NCI-H2029 treated with DMSO at 0.1 percent for 48 hours (cell line): ENCODE measurements at places on chromosomes 6 and 20.

GRCh38 chr6:20092071-20092566 is 120.2 kb downstream of the MBOAT1 start:
- DNase-seq = peak; percentile 83

DNA sequence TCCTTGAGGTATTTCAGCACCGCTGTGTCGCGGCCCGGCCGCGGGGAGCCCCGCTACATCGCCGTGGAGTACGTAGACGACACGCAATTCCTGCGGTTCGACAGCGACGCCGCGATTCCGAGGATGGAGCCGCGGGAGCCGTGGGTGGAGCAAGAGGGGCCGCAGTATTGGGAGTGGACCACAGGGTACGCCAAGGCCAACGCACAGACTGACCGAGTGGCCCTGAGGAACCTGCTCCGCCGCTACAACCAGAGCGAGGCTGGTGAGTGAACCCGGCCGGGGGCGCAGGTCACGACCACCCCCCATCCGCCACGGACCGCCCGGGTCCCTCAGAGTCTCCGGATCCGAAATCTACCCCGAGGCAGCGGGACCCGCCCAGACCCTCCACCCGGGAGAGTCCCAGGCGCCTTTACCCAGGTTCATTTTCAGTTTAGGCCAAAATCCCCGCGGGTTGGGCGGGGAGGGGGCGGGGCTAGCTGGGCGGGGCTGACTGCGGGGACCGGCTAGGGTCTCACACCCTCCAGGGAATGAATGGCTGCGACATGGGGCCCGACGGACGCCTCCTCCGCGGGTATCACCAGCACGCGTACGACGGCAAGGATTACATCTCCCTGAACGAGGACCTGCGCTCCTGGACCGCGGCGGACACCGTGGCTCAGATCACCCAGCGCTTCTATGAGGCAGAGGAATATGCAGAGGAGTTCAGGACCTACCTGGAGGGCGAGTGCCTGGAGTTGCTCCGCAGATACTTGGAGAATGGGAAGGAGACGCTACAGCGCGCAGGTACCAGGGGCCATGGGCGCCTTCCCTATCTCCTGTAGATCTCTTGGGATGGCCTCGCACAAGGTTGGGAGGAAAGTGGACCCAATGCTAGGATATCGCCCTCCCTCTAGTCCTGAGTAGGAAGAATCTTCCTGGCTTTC is 693 bp downstream of the HLA-F start:
- no peak for DNase-seq

- no peak for DNase-seq
Observed at GRCh38 chr6:89792881-89793280, 26.7 kb downstream of the MDN1 start.

- DNase-seq = no peak
Observed at GRCh38 chr6:84018453-84019061, 15.0 kb upstream of the MRAP2 start.

GRCh38 chr6:5941188-5941587 is 65.5 kb downstream of the NRN1 start:
- DNase-seq = no peak

DNA sequence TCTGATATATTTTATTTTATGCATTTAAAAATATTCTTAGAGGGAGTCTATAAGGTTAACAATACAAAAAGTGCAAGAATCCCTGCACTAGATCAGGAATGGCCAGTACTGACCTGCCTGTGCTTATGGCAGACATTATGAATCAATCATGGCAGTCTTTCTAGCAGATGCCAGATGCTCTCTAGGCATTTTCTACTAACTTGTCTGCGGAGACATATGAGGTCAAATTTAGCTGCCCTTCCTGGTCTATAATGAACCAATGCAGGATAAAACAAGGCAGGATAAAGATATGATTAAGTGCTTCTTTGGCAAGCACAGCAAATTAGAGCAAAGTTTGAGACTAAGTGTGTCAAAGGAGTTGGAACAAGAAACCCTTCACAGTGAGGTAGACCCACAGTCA is 46.6 kb upstream of the RNF24 start:
- no peak for DNase-seq

GRCh38 chr6:15316754-15317153 is 70.9 kb downstream of the JARID2 start:
- no peak for DNase-seq

DNA sequence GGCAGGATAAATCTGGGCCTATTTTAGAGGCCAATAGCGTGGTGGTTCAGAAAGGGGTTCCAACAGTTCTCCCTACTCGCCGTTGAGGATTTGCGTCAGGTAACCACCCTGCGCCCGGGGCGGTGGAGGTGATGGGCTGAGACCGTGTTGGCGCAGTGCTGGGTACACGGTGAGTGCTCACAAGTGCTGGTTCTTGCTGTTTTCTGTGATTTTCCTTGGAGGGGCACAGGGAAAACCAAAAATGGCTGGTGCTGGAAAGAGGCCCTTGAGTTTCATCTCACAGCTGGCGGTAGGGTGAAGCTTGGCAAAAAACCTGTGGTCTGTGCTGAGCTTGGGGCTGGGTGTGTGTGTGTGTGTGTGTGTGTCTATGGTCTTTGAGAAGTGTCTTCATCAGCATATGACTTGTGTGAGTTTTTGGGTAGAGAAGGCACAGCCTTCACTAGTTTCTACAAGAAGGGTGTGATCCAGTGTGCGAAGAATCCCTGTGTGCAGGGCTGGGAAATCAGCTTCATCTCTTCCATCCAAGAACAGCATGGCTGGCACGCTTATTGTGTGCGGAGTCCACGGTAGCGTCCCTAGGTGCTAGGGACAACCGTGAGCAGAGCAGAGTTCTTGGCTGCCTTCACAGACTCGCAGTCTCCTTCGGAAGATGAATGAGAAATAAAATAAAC is 35.3 kb upstream of the SCRT2 start:
- no peak for DNase-seq

DNA sequence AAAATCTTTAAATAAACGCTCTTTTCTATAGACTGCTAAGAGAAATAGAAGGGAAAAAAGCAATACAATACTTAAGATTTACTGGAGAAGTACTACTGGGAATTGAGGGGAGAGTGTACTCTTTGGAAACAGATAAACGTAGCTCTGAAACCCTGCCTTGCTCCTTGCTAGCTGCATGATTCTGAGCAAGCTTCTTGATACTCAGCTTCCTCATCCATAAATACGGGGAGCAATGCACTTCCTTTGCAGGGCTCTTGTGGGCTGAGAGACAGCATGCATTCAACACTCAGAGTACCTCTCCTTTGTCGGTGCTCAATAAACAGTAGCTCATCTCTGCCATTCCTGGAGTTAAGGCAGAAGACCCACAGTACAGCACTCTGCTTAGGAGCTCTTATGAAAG is 159.7 kb downstream of the BTBD9 start:
- no peak for DNase-seq

GRCh38 chr6:92341201-92341600 is 1078.2 kb downstream of the EPHA7 start:
- no peak for DNase-seq

- no peak for DNase-seq
Observed at GRCh38 chr20:62305149-62305764, 2.5 kb downstream of the ADRM1 start.

GRCh38 chr6:1496836-1497760 is 107.7 kb downstream of the FOXF2 start:
- no peak for DNase-seq

- peak; percentile 26 for DNase-seq
Observed at GRCh38 chr6:32700391-32701040, 34.1 kb upstream of the HLA-DQB1 start.

GRCh38 chr20:1803932-1804501 is 91.2 kb upstream of the SIRPA start:
- DNase-seq = no peak

- no peak for DNase-seq
Observed at GRCh38 chr6:155228546-155229166, 35.2 kb upstream of the CLDN20 start.

DNA sequence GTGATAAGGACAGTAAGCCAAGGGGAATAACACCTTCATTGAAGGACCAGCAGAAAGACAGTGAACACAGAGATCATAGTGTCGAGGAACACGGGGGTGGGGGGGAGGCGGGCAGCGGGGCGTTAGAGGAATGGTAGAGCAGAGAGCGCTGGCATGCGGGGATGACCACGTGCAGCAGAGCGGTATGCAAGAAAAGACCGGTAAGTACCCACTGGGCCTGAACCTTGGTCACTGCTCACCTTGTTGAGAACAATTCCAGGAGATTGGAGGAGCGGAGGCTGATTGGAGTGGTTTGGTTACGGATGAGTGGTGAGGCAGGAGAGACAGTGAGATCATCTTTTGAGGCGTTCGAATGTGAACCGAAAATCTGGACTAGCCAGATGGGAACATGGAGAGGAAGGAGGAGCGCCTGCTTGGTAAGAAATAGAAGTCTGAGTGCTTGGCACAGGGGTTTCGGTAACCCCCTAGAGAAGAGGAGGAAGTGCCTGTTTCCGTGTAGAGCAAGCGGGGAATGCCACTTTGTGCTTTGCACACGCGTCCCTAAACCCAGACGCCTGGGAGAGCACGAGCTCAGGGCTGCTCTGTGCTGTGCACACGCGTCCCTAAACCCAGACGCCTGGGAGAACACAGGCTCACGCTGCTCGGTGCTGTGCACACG is 70.0 kb downstream of the FAM120B start:
- no peak for DNase-seq

GRCh38 chr6:149284904-149285303 is 32.6 kb upstream of the TAB2 start:
- DNase-seq = no peak

DNA sequence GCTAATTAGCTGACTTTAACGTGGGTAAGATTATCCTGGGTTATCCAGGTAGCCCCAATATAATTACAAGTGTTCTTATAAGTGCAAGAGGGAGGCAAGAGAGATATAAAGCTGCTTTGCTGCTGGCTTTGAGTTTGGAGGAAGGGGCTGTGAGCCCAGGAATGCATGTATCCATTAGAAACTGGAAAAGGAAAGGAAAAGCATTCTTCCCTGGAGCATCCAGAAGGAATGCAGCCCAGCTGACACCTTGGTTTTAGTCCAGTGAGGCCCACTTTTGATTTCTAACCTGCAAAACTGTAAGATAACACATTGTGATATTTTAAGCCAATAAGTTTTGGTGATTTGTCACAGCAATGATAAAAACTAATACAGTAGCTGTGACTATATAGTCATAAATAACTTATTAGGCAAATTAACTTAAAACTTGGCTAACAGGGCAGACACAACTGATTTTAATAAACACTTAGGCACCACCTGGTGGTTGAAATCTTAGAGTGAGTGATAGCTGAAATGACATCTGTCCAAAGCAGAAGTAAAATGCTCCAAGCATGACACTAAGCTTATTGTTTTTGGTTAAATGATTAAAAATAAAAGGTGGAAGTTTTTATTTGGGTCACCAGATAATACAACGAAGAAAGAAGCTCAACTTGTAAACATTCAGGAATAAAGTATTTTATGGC is 35.6 kb downstream of the ADGRF4 start:
- peak; percentile 7 for DNase-seq

DNA sequence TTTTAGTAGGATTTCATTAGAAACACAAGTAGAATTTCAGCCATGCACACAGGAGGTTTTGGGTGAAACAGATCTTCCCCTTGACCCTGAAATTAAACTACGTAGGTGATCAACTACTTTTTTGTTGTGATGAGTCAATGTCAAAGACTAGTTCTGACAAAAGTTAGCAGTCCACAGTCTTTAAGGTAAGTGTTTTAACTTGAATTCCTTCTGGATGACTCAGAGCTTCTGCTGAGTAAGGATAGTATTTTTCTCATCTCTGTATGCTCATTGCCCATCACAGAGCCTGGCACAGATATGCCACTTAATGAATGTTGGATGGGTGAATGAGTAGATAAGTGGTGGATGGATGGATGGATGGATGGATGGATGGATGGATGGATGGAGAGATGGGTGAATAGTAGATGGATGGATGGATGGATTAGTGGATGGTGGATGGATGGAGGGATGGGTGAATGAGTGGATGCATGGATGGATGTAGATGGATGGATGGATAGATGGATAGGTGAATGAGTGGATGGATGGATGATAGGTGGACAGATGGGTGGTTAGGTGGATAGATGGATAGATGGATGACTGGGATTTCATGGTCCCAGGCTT is 165.3 kb downstream of the ZMYND8 start:
- no peak for DNase-seq

DNA sequence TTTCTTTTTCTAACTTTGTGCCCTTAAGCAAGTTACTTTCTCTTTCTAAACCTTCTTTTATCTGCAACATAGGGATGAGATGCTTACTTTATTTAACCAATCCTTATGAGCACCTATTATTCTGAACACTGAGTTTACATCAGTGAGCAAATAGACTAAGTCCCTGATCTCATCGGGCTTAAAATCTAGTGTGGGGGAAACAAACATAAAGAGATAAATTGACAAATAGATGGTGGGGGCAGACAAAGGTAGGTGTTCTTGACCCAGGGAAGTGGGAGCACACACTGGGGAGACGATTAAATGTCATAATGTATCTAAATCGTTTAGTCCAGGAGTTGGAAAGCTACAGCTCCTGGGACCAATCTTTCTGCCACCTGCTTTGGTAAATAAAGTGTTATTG is 129.6 kb downstream of the TFAP2C start:
- DNase-seq = no peak

DNA sequence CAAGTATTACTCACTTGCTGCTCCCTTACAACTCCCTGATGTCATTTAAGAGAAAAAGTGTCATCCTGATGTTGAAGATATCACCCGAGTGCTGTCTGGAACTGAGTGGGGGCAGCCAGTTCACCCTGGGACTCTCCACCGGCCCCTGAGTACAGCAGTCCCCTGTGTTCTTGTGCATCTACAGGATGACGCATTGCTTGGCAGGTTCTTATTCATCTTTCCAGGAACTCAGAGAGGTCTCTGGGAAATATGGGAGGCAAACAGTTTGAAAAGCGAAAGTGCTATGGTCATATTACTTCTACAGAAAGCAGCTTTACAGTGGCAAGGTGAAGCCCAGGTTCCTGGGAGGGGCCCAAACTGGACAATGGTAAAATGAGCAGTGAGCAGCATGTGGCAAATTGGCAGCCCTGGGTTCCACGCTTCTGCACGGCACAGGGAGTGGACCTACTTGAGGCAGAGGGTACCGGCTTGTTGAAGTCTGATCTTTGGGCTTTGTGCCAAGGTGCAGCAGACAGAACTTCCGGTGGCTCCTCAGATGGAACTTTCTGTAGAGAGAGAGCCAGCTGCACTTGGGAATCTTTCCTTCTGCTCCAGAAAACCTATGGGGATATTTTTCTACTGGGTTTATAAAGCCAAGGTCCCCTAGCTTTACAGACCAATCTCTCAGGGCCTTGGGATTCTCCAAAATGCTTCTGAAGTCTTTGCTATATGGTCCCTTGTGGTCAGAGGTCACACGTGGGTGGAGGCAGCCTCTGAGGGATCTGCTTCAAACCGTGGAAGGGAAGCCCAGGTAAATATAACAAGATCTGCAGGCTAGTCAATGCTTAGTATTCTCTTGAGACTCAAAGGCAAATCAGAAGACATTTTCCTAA is 128.3 kb downstream of the MAP3K7 start:
- no peak for DNase-seq

DNA sequence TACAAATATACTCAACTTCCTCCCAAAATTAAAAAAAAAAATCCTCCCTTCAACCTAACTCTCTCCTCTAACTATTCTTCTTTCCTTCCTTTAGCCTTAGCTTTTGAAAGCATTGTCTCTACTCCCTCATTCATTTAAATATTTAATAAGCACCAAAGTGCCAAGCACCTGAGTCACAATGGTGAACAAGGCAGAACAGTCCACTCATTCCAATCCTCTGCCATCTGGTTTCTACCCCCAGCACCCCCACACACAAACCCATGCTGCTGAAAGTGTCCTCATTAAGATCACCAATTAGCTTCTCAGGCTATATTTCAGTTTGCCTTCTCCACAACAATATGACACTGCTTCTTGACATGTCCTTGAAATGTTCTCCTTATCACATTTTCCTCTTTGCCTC is 76.3 kb downstream of the DTNBP1 start:
- no peak for DNase-seq
